ENCODE measurements at places on chromosomes 12 and 14.

DNA sequence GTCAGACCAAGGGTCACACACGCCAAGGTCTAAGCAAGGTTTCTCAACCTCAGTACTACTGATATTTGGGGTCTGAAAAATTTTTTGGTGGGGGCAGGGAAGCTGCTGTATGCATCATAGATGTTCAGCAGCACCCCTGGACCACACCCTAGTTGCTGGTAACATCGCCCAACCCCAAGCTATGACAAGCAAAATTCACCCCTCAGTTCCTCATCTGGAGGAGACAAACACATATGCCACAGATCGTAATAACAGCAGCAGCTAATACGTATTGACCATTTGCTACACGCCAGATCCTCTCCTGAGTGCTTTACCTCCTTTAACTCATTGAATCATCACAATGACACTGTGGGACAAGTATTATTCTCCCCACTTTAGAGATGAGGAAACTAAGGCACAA, 46.4 kb downstream of the ACTN1 start:
- no peak for DNase-seq

DNA sequence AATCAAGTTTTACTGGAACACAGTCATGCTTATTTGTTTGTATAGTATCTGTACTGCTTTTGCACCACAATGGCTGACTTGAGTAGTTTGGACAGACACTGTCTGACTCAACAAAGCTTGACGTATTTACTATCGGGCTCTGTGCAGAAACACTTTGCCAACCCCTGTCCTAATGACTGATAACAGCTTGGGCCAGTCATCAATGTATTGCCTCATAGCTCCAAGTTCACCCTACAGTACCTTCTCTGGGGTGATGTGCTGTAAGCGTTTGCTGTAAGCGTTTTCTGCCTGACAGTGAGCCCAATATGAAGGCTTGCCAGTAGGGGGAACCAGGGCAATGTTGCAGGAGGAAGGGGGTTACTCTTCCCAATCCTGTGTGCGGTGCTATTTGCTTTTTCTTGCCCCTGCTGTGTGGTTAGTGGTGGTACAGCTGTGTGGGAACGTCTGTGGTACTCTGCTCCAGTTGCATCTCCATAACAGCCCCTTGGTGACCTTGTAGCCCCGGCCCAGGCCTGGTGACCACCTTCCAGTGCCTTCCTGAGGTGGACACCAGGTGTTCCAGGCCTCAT, 5.4 kb upstream of the CCDC177 start:
- DNase-seq = no peak

DNA sequence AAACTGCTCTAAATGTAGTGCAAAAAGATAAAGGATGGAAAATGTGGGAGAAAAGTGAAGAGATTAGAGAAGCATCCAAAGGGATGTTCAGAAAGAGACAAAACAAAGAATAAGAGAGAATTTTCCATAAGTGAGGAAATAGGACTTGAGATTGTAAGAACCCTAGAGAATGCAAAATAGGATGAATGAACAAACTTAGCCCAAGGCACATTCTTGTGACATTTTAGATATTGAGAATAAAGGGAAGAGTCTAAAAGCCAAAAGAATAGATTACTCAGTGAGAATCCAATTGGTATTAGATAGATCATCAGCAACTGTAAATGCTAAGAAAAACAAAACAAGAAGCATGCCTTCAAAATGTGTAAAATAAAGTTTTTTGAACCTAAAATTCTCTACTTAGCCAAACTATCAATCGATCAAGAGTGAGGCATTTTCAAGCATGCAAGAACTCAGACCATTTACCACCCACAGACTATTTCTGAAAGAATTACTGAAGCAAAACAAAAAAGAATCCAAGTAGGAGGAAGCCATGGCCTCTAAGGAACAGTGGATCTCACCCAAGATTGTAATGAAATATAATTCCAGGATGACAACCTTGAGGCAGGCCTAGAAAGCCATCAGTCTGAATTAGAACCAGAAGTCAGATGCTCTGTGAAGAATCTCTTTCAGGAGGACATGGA, 33.5 kb downstream of the DYRK2 start:
- no peak for DNase-seq

DNA sequence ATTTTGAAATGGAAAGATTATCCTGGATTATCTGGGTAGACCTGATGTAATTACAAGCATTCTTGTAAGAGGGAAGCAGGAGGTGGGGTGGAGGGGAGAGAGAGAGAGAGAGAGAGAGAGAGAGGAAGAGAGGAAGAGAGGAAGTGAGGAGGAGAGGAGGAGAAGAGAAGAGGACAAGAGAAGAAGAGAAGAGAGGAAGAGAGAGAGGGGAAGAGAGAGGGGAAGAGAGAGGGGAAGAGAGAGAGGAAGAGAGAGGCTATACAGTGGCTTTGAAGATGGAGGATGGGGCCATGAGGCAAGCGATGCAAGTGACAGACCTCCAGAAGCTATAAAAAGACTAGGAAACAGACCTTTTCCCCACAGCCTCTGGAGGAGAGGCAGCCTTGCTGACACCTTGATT, 13.7 kb upstream of the CHST11 start:
- no peak for DNase-seq

DNA sequence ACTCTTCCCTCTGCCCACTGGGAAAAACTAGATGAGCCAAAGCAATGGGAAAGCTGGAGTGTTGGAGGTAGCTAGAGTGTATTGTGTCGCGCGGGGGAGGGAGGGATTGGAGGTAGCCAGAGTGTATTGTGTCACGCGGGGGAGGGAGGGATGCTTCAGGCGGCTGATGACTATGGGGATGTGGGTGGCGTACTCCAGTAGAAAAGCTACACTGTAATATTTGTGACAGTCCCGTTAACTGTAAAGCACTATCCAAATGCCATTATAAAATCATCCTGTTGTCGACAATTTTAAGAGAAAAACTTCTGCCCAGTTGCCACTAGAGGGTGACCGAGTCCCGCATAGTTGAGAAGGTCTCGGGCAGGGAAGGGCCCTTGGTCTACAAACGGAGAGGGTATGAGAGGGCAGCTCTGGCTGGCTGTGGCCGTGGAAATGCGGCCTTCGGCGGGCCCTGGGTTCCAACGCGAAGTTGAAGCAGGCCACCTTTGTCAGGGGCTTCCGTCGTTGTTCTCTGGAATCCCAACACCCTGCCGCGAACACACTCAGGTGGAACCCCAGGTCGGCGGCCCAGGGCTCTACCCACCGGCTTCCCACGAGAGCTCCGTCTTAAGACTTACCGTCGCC, 15.1 kb upstream of the PLEK2 start:
- DNase-seq = peak; percentile 35

Measured in HS-27A (cell line).